ENCODE measurements at places on chromosomes 4 and X.

DNA sequence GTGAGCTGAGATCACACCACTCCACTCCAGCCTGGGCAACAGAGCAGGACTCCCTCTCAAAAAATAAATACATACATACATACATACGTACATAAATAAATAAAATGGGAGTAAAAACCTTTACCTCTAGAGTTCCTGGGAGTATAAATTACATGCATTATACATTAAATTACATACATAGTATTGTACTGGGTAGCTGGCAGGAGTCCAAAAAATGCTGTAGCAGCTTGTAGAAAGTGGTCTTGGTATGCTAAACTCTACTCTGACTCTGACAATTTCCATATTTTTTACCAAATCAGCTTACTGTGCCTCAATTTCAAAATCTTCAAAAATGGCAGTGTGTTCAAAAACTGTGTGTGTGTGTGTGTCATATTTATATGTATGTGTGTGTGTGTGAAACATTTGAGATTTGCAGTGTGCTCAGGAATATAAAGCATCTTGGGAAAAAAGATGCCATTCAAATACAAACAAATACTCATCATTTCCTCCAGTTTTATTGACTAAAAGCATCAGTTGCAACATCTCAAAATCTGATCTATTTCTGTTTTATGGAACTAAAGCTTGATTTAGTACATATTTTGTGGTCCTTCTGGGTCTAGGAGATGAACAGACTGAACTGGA, 171.7 kb downstream of the SHROOM3 start:
- no peak for DNase-seq

- DNase-seq = no peak
Measured at GRCh38 chr4:72107456-72107855, 75.7 kb downstream of the NPFFR2 start.

- DNase-seq = no peak
Measured at GRCh38 chrX:130079824-130080406, 30.4 kb downstream of the ELF4 start.

DNA sequence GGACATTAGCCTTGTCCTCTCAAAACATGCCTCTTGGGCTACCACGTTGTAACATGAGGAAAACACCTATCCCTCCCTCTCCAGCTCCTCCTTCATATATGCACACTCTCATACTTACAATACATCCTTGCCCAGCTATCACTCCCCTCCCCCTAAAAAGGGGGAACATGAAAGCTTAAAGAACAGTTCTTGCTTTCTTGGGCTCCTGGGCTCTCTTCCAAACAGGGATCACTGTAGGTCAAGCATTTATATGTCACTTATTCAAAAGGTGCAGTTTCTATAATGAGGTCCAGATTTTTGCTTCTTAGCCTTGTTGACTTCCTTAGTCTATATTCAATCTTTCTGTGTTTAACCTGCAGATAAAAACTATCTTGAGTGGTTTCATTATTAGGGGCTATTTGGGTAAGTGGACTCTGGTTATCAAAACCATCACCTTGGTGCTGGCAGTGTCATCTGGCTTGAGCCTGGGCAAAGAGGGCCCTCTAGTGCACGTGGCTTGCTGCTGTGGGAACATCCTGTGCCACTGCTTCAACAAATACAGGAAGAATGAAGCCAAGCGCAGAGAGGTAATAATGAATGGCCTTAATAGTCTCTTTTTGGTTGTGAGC, 119.4 kb downstream of the AKAP4 start:
- no peak for DNase-seq

GRCh38 chrX:136259543-136259942, 8.3 kb upstream of the MAP7D3 start:
- no peak for DNase-seq

DNA sequence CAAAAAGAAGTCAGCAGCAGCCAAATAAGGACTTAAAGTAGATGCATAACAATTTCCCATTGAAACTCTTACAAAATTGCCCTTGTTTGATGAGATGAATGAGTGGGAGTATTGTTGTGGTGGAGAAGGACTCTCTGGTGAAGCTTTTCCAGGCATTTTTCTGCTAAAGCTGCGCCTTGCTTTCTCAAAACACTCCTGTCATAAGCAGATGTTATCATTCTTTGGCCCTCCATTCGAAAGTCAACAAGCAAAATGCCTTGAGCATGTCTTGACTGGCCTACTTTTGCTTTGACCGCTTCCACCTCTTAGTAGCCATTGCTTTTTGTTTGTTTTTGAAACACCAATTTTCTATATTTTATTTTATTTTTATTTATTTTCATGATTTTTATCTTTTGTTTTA, 340.9 kb upstream of the FGF13 start:
- DNase-seq = no peak

DNA sequence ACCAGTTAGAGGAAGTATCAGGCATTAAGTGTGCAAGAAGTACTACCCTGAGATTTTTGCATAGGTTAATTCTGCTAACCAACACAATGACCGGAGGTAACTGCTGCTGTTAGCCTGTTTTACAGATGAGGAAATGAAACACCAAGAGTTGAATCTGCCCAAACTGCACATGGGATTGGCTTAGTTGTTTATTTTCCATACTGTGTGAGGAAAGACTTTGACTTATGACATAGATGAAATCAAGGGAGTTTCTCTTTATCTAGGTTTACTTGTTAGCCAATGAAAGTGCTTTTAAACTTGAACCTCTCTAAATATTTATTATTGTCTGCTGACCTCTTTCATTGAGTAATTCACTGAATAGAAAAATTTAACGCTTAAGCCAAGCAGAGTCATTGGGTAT, 10.3 kb downstream of the GUCY1B1 start:
- no peak for DNase-seq

GRCh38 chr4:159526172-159526571, 423.3 kb downstream of the RAPGEF2 start:
- no peak for DNase-seq

- DNase-seq = no peak
Measured at GRCh38 chr4:139568206-139568955, 12.4 kb upstream of the SETD7 start.

DNA sequence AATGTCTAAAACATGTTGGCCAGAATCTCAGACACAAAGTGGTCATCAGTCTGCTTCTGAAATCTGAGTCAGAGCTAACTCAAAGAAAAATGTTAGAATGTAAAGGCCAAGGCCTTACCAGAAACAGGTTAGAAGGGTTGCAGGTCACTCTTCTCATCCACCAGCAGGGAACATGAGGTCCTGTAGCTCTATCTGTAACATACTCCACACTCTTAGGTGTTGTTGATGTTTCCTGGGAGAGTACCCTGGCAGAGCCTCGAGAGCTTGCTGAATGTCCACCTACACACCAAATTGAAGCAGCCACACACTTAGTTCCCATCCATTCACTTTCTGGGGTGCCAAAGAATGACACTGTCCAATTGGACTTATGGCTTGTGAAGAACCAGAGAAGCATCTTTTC, 76.6 kb upstream of the INPP4B start:
- DNase-seq = no peak

GRCh38 chr4:85968945-85969819, 390.7 kb downstream of the MAPK10 start:
- no peak for DNase-seq

DNA sequence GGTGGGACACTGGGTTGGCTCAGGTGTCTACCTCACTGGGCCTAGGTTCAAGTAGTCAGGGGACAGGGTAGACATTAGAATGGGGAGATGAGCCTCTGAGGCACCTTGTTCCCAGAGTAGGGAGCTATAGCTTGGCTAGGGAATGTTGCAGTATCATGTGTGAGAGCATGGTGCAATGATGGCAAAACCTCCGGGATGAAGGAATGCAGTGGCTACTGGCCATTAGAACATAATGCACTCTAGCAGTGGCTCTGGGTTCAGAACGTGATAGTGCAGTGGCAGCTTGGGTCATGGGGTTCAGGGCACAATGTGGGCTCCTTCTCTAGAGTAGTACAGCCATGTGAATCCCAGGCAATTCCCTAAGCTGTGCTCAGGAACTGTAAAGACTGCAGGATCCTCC, 471.5 kb downstream of the CCSER1 start:
- DNase-seq = no peak

- no peak for DNase-seq
Measured at GRCh38 chrX:122586831-122587230, 597.2 kb upstream of the GRIA3 start.

GRCh38 chr4:109022961-109023360, 260.1 kb upstream of the ETNPPL start:
- no peak for DNase-seq

DNA sequence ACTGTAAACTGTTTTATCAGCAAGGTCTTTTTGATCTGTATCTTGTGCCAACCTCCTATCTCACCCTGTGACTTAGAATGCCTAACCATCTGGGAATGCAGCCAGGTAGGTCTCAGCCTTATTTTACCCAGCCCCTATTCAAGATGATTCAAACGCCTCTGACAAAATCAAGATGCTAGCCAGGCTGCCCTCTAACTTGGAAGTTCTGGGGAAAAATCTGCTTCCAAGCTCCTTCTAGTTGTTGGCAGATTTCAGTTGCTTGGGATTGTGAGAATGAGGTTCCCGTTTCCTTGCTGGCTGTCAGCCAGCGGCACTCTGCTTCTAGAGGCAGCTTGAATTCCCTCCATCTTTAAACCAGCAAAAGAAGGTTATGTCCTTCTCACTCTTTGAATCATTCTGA, 34.7 kb downstream of the LUZP4 start:
- no peak for DNase-seq

DNA sequence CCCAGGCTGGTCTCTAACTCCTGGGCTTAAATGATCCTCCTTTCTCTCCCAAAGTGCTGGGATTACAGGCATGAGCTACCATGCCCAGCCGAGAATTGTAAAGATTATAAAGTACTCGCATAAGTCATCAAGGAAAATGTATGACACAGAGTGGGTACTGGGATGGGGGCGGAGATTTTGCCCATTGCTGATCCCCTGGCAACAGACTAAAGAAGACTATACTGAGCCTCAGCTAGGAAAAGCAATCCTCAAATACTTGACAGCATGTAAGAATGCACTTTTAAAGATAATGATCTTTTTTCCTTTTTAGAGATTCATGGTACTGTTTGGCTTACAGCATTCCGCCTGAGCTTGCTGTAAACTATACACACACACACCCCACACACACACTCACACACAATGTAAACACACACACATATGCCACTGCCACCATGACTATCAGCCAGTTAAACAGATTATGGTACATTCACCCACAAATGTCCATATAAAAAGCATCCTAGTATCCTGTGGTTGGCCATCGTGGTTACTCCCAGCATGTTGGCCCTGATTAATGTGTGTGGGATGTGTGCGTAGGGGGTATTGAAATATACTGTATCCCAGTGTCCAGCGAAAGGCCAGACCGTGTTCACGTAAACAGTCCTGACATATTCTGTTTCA, 113.0 kb downstream of the AMELX start:
- no peak for DNase-seq

GRCh38 chr4:143336781-143337599, at the start of gene GAB1:
Gene GAB1 (plus strand): TSS chr4:143336876. CDS start chr4:143337189, 313 bp downstream.
- DNase-seq = no peak

DNA sequence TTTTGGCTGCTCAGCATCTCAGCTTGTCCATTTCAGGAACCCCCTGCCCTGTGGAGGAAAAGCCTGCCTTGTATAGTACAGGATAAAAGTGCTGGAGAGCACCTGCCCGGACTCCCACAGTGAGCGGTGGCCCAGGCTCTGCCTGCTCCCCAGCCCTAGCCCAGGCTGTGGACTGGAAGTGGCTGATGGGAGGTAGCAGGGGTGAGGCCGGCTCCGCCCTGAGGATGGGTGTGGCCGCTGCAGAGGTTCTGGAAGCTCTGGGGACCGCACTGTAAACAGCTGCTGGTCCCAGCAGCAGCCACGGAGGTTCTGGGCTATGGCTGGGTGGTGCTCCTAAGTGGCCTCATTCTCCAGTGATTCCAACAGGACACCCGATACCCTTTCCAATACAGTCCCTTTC, 56.6 kb upstream of the HELT start:
- DNase-seq = no peak

- no peak for DNase-seq
Measured at GRCh38 chr4:73588613-73589012, 31.6 kb downstream of the RASSF6 start.

- no peak for DNase-seq
Measured at GRCh38 chrX:72127332-72127731, 4.4 kb downstream of the RTL5 start.

DNA sequence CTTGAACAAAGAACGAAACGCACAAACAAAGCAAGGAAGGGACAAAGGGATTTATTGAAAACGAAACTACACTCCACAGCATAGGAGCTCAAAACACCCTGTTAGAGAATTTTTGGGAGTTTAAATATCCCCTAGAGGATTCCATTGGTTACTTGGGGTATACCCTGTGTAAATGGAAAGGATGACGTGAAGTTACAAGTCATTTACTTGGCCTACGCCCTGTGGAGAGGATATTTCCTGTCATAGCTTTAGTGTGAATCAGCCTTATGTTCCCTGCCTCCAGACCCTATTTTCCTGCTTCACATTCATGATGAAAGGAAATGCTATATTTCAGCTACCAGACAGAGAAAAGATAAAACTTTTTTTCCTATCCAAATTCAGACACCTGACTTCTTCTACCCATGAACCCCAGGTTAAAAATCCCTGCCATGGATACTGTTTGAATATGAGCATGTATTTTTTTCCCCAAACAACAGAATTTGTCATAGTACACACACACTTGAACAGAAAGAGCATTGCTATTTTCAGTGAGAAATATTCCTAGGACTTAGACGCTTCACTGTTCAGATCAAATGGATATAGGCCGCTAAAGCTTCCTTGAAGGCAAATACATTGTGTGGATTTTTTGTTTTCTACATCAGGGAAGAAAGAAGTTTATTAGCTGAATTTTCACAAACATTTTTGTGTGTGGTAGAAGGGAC, 20.4 kb downstream of the PIN4 start:
- DNase-seq = no peak

DNA sequence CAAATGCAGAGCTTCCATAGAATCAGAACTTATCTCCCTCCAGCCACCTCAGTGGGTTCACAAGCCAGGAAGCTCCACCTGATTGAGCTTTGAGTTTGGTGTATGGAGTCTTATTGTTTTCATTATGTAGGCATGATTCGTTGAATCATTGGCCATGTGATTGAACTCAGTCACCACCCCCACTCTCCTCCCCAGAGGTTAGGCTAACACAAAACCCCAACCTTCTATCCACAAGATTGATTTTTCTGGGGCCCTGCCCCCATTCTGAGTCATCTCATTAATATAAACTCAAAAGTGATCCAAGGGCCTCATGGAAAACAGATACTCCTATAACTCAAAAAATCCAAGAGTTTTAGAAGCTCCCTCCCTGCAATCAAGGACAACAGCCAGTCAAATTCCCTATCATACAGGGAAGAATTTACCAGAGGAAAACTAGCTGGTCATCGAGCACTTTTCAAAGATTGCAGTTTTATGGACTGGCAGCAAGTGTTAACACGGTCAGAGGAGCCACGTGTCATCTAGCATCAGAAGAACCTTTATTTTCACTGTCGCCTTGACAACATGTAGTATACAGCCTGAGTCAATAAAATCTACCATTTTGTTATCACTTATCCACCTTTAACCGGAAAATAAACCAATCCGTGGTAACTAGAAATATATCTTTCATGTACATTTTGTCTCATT, 35.9 kb upstream of the GUCY1B1 start:
- no peak for DNase-seq

DNA sequence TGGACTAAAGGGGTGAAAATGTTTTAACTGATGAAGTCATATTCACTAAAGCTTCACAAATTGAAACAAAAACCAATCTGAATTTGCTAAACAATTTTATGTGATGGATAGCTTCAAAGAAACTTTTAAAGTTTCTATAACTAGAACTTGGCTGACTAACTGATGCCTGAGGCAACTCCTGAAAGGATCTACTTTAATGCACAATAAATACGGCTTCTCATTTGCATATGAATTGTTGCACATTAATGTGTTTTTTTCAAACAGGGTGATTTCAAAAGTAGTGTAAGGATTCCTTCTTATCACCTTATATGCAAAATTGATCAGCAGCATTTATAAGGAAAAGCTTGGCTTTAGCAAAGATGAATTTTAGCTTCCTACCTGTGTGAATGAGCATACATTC, 58.4 kb upstream of the ATOH1 start:
- DNase-seq = no peak

Data from activated effector memory CD4-positive, alpha-beta T cell treated with Interleukin-2 at 50 U/mL for 16 hours (primary cell).